ENCODE measurements at places on chromosomes 13 and 19. TPM values are rescaled to one million over a fixed set of nuclear protein-coding genes. Genes with fewer than 3 reads are reported as not detected.
A peak's percentile ranks its signal among the peaks of the same experiment; 100 is the strongest.

Gene ZNF837
- polyA plus RNA-seq: 4.6 TPM

Gene CHAF1A
- 5.8 TPM for polyA plus RNA-seq

Gene OR7C1
- polyA plus RNA-seq: not detected

Gene EHD2
- polyA plus RNA-seq: not detected

Gene PDX1
- polyA plus RNA-seq: not detected

Gene ERCC2
- 7.8 TPM for polyA plus RNA-seq

Gene FAM124A
- polyA plus RNA-seq: not detected

Gene CDX2
- polyA plus RNA-seq: not detected

Gene NAPSA
- polyA plus RNA-seq: 1.6 TPM

Gene ADPRHL1
- 0.56 TPM for polyA plus RNA-seq

Gene CKM
- polyA plus RNA-seq: 0.13 TPM

Gene MYO16
- not detected for polyA plus RNA-seq

Gene GJB6
- not detected for polyA plus RNA-seq

Gene PRTN3
- polyA plus RNA-seq: not detected

Gene FAM83E
- polyA plus RNA-seq: not detected

GRCh38 chr19:40348961-40349507 lies 539 bp downstream of the PLD3 start:
- DNase-seq: no peak
- H3K27me3 ChIP-seq: no peaks in the 10 kb centered on the region
- H3K27ac ChIP-seq: peak overlapping the region; percentile 79

- no peaks in the 10 kb centered on the region for H3K4me1 ChIP-seq
- no peak for DNase-seq
- H3K27ac ChIP-seq: no peak overlapping the region
- H3K36me3 ChIP-seq: no peaks in the 10 kb centered on the region
- no peak overlapping the region for H3K4me3 ChIP-seq
Measured at GRCh38 chr13:78777976-78778375, 119.0 kb upstream of the OBI1 start.

GRCh38 chr19:49727217-49728030 lies 35.7 kb downstream of the TSKS start:
- H3K27me3 ChIP-seq: no peaks in the 10 kb centered on the region
- H3K4me3 ChIP-seq: no peak overlapping the region
- no peak overlapping the region for H3K27ac ChIP-seq
- DNase-seq: no peak
- H3K4me1 ChIP-seq: no peaks in the 10 kb centered on the region

DNA sequence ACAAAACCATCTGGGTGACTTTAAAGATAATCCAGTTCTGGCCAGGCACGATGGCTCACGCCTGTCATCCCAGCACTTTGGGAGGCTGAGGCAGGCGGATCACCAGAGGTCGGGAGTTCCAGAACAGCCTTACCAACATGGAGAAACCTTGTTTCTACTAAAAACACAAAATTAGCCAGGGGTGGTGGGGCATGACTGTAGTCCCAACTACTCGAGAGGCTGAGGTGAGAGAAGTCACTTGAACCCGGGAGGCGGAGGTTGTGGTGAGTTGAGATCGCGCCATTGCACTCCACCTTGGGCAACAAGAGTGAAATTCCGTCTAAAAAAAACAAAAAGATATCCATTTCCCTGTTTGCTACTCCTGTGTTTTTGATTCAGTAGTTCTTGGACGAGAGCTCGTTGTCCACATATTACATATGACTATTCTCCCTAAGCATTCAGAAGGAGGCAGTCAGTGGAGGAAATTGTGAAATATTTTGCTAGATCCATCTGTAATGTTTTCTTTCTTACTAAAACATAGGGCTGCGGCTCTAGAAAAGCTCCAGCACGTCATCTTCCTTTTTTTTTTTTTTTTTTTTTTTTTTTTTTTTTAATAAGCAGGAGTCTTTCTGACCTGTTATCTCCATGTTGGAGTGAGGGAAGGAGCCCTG lies 33.6 kb downstream of the ZNF701 start:
- no peak overlapping the region for H3K4me3 ChIP-seq
- no peaks in the 10 kb centered on the region for H3K27me3 ChIP-seq
- no peak for DNase-seq
- peaks cover 9% of the 10 kb centered on the region for H3K4me1 ChIP-seq
- H3K27ac ChIP-seq: no peak overlapping the region

GRCh38 chr13:109867766-109868165 lies 81.4 kb upstream of the IRS2 start:
- no peaks in the 10 kb centered on the region for H3K36me3 ChIP-seq
- no peaks in the 10 kb centered on the region for H3K4me1 ChIP-seq
- no peaks in the 10 kb centered on the region for H3K27me3 ChIP-seq

DNA sequence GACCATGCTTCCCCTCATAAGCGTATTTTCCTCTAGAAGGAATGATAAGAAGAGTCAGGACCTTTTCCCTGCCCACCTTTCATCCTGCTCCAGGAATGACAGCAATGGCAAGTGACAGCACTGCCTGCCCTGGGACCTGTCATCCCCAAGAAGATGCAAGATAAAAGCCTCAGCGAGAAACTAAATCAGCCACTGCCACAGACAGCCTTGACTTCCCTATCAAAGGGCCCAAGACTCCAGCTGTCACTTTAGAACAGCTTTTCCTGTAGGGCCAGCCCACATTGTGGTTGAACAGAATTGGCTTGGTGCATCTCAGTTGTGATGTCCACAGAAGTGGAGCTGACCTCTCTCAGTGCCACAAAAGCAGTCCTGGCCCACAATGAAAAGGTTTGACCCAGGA lies 1.1 kb downstream of the RAB8A start:
- peaks cover 37% of the 10 kb centered on the region for H3K4me1 ChIP-seq
- H3K27me3 ChIP-seq: no peaks in the 10 kb centered on the region
- DNase-seq: no peak
- peak overlapping the region; percentile 89 for H3K4me3 ChIP-seq
- H3K27ac ChIP-seq: peak overlapping the region; percentile 94
- peaks cover 10% of the 10 kb centered on the region for H3K36me3 ChIP-seq

DNA sequence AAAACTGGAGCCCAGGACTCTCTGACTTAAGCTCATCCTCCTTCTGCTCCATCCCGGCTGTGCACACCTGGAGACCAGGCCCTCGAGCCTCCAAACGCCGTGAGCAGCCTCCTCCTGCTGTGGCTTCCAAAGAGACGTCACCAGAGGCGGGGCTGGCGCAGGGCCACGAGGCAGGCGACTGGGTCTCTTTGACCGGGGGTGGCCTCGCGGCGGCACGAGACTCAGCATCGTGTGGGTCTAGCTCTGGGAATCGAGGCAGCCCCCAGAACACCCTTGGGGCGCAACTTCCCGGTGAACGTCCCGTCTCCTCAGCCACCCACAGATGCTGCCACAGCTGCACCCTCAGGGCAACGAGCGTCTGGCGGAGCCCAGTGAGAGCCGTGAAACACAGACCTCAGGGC lies 22.8 kb downstream of the RASA3 start:
- H3K36me3 ChIP-seq: peaks cover 40% of the 10 kb centered on the region
- H3K27ac ChIP-seq: peak overlapping the region; percentile 43
- no peaks in the 10 kb centered on the region for H3K27me3 ChIP-seq

DNA sequence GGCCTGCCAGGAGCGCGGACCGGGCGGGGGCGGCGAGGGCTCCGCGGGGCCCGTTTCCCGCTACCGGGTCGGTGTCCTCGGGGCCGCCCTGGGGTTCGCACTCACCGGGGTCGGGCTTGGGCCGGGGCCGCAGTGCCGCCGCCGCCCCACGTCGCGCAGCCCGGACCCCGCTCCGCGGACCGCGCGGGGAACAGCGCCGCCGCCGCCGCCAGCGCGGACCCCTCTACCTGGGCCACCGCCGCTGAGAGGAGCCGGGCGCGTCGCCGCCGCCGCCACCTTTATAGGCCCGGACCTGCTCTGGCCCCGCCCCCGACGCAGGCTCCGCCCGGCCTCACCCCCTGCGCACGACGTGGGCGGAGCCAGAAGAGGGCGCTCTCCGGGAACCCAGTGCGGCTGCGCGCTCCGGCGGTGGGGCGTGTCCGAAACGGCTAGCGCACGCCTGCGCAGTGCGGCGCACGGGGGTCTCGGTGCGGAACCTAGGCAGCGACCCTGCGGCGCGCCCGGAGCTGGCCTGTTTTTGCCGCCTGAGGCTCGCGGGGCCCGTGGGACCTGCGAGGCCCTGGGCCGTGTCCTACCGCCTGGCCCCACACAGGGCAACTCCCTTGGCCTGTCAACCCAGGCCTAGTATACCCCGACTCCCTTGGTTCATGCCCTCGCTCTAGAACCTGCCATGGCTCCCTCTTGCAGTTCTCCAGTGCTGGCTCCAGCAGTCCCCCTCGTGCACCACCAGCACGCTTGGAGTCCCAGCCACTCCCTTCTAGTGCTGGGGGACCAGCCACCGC lies at the start of gene MKNK2:
Gene MKNK2 (minus strand): TSS at position 254 of the 782 bp plus-strand sequence. CDS start 393 bp downstream, outside the sequence.
- H3K27ac ChIP-seq: peak within 1 kb of the TSS; percentile 88
- peak within 1 kb of the TSS; percentile 98 for H3K4me3 ChIP-seq
- H3K36me3 ChIP-seq: no peaks in the 10 kb centered on the region
- peak; percentile 91 for DNase-seq
- H3K4me1 ChIP-seq: peaks cover 65% of the 10 kb centered on the region

DNA sequence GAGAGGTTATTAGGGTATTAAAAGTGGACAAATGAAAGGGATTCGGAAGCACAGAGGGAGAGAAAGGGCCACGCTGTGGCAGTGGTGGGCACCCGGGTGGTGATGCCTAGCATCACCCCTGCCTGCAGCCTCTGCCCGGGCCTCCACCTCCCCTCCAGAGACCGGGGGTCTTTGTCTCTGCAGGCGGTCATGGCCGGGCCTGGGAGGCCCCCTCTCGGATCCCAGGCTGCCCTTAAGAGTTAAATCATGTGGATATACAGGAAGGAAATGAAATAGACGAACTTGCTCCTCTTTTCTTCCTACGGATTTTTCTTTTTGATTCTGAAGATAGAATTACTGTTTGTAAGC lies 319.6 kb downstream of the ZNF536 start:
- no peaks in the 10 kb centered on the region for H3K36me3 ChIP-seq
- no peak overlapping the region for H3K4me3 ChIP-seq
- no peaks in the 10 kb centered on the region for H3K27me3 ChIP-seq
- no peak overlapping the region for H3K27ac ChIP-seq
- no peaks in the 10 kb centered on the region for H3K4me1 ChIP-seq

- peaks cover 3% of the 10 kb centered on the region for H3K36me3 ChIP-seq
- H3K4me3 ChIP-seq: no peak overlapping the region
- peaks cover 23% of the 10 kb centered on the region for H3K27me3 ChIP-seq
- H3K4me1 ChIP-seq: peaks cover 33% of the 10 kb centered on the region
Measured at GRCh38 chr19:14473073-14473977, 1.8 kb downstream of the PTGER1 start.

DNA sequence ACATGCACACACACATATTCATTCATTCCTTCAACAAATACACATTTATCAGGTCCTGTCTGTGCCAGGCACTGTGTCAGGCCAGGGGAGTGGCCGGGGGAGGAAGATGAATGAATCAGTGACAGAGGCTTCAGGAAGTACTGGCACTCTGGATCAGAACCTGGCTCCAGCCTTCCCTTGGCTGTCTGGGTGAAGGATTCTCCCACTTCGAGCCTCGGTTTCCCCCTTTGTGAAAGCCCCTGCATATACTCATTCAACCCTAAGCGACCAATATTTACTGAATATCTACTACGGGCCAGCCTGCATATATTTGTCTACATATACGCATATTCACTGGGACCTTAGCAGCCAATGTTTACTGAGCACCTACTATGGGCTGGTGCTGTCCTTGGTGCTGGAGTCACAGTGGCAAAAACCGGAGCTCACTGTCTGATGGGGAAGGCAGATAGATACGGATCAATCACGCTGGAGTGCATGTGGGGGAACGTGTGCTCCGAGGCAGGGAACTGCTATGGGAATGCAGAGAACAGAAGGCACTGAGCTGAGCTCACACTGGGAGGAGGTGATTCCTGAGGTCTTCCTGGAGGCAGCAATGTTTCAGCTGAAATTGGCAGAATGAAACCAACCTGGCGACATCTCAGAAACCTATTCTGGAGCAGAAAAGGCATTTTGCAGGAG lies 636 bp upstream of the ZNF579 start:
- no peaks in the 10 kb centered on the region for H3K27me3 ChIP-seq
- H3K4me1 ChIP-seq: peaks cover 21% of the 10 kb centered on the region
- peak overlapping the region; percentile 12 for H3K27ac ChIP-seq
- DNase-seq: no peak
- peak overlapping the region; percentile 56 for H3K4me3 ChIP-seq
- H3K36me3 ChIP-seq: no peaks in the 10 kb centered on the region

- peak; percentile 37 for DNase-seq
- H3K36me3 ChIP-seq: no peaks in the 10 kb centered on the region
- H3K4me3 ChIP-seq: no peak overlapping the region
Measured at GRCh38 chr19:28633319-28634018, 579.5 kb downstream of the UQCRFS1 start.

GRCh38 chr19:32781280-32781679 lies 61.7 kb downstream of the TDRD12 start:
- no peaks in the 10 kb centered on the region for H3K27me3 ChIP-seq
- no peak overlapping the region for H3K4me3 ChIP-seq
- no peak overlapping the region for H3K27ac ChIP-seq
- no peaks in the 10 kb centered on the region for H3K4me1 ChIP-seq

GRCh38 chr13:102606537-102607309 lies 9.9 kb downstream of the TPP2 start:
- H3K4me3 ChIP-seq: no peak overlapping the region
- peaks cover 35% of the 10 kb centered on the region for H3K36me3 ChIP-seq
- DNase-seq: no peak
- H3K4me1 ChIP-seq: peaks cover 35% of the 10 kb centered on the region
- H3K27ac ChIP-seq: no peak overlapping the region

DNA sequence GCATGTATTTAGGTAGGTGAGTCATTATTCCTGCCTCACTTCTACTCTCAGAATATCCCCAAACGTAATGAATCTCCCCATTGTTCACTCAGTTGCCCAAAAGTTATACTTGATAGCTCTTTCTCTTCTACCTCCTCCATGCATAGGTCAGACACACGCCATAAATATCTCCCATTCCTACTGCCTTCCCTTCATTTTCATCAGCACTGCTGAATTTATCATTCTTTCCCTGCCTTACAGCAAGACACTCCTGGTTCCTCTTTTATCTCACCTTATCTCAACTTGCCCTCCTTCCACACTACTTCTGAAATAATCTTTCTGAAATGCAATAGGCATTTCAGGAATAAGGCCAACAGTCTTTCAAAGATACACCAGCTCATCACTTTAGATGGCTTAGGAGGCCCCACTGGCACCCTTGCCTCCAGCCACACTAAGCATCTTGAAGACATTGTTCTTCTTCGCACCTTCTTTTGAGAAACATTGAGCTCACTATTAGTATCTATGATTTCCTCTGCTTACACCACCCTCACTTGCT lies 333.9 kb downstream of the MYO16 start:
- H3K36me3 ChIP-seq: no peaks in the 10 kb centered on the region
- H3K27me3 ChIP-seq: no peaks in the 10 kb centered on the region
- H3K4me1 ChIP-seq: no peaks in the 10 kb centered on the region
- H3K4me3 ChIP-seq: no peak overlapping the region
- no peak for DNase-seq

DNA sequence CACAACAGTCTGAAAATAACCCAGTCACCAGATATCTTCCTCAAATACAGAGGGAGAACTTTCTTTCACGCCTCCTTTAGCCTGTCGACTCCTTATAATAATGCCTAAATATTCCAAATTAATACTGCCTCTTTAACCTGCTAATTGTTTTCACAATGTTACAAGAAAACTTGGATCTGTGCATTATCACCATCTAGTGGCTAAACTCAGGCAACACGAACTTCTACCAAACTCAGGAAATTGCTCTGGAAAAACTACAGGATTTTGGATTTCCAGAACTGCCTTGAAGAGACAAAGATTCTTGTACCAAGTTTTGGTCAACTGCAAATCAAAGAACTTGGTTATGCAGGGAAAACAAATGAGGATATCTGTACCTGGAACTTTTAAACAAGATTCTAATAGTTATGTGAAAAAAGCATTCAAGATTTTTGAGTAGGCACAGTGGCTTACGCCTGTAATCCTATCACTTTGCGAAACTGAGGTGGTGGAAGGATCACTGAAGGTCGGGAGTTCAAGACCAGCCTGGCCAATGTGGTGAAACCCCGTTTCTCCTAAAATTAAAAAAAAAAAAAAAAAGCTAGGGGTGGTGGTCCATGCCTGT lies 10.8 kb downstream of the CLN5 start:
- no peak overlapping the region for H3K4me3 ChIP-seq
- DNase-seq: no peak
- no peaks in the 10 kb centered on the region for H3K4me1 ChIP-seq
- H3K27me3 ChIP-seq: no peaks in the 10 kb centered on the region
- no peak overlapping the region for H3K27ac ChIP-seq

Measured in CD8-positive, alpha-beta memory T cell (primary cell).